ENCODE measurements at places on chromosomes 7 and 10.

DNA sequence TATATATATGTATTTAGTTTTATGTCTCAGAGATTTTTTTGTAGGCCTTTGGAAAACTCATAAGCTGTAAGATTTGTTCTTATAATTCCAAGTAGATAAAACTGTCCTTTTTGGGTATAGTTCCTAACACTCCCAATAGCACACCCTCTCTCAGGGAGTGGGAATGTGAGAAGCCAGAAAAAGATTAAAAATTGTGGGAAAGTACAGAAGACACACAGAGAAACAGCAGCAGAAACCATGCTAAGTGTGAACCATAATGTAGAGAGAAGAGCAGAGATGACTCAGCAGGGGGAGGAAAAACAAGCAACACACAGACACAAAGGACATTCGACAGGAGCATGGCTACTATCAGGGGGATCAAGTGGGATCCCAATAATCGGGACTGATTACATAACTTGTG lies 401.6 kb downstream of the MAGI2 start:
- no peak for DNase-seq

GRCh38 chr10:129629911-129630310 lies 162.9 kb downstream of the MGMT start:
- DNase-seq = no peak

- peak; percentile 75 for DNase-seq
Measured at GRCh38 chr10:28947171-28947570, 269.9 kb downstream of the BAMBI start.

GRCh38 chr10:131653554-131654470 lies 247.0 kb upstream of the PPP2R2D start:
- no peak for DNase-seq

DNA sequence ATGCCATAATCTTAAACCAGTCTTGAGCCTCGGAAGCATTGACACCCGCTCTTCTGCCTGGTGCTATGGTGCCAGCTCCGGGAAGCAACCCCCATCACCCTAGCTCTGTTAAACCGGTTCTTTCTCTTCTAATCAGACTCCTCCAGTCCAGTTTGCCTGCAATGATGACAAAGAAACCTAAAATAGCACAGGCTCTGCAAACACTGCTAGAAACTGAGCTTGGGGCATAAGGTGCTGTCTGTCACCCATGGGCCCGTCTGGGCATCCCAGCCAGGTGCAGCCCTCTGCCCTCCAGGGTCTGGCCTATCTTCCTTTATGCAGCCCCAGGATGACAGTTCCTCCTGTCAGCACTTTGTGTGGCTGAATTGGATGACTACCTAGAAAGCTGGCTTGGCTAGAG lies 14.2 kb upstream of the CAMK2G start:
- DNase-seq = no peak

- no peak for DNase-seq
Measured at GRCh38 chr10:123160311-123160980, 6.2 kb downstream of the BUB3 start.

GRCh38 chr7:134690016-134690415 lies 43.4 kb downstream of the BPGM start:
- DNase-seq = peak; percentile 75

- no peak for DNase-seq
Measured at GRCh38 chr10:75744261-75744660, 312.8 kb downstream of the LRMDA start.

GRCh38 chr7:113774182-113774807 lies 144.5 kb downstream of the PPP1R3A start:
- peak; percentile 66 for DNase-seq

- peak; percentile 93 for DNase-seq
Measured at GRCh38 chr10:30862486-30862885, 169.2 kb downstream of the ZNF438 start.

DNA sequence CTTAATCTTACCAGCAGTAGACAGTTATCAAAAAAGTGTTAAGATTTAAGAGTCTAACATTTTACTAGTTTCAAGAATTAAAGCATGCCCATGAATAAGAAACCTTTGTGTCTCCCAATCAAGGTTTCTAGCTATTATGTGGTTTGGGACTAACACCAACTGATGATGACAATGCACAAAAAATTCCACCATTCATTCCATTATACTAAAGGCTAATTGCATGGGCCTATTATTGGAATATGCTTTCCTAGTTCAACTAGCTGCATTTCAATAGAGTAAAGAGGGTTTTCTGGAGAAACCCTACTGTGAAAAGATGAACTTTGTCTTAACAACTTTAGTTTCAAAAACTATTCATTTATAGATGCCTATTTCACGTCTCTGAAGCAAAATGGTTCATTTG lies 44.6 kb downstream of the UBE2H start:
- DNase-seq = no peak

DNA sequence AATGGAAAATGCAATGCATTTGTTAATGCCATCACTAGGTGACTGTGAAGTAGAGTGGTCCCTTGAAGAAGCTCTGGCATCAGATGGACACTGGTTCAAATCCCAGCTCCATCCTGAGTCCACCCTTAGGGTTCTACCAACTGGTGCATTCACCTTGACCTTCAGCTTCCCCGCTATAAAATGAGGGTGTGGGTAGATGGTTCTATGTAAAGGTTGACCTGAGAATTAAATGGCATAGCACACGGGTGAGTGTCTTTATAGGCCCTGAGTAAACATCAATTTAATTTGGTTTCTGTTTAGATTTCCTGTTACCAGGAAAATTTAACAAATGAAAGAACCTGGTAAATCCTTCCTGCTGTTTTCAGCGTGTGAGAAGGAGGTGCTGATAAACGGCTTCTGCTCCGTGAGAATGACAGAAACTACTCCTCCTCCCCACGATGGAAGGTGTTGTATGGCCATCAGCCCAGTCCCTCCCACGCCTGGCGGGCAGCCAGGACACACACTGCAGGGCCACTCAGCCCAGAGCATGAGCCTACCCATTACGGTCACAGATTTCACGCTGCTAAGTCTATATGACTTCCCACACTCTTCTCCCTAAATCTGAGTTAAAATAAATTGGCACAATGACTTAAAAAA lies 210.1 kb downstream of the TNS3 start:
- peak; percentile 62 for DNase-seq

- DNase-seq = no peak
Measured at GRCh38 chr7:155466814-155467733, 9.1 kb downstream of the EN2 start.

- DNase-seq = peak; percentile 70
Measured at GRCh38 chr10:29642990-29643389, 8.2 kb upstream of the SVIL start.

DNA sequence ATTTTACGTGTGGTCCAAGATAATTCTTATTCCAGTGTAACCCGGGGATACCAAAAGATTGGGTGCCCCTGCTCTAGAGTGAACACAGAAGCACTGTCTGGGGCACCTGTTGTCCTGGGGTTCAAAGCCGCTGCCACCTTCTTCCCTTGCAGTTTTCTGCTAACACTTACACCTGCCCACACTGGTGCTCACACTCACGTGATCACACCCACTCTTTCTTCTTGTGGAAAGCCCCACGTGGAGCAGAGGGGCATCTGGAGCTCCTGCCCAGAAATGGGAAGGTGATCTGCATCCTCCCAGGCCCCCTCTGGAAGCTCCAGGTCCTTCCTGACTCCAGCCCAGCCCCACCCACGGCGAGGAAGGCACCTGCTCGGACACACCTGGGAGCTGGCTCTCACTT lies 42.9 kb downstream of the PTPRN2 start:
- no peak for DNase-seq

- no peak for DNase-seq
Measured at GRCh38 chr10:123786306-123786705, 105.3 kb downstream of the CPXM2 start.

GRCh38 chr7:52639981-52640380 lies 395.5 kb upstream of the POM121L12 start:
- no peak for DNase-seq

DNA sequence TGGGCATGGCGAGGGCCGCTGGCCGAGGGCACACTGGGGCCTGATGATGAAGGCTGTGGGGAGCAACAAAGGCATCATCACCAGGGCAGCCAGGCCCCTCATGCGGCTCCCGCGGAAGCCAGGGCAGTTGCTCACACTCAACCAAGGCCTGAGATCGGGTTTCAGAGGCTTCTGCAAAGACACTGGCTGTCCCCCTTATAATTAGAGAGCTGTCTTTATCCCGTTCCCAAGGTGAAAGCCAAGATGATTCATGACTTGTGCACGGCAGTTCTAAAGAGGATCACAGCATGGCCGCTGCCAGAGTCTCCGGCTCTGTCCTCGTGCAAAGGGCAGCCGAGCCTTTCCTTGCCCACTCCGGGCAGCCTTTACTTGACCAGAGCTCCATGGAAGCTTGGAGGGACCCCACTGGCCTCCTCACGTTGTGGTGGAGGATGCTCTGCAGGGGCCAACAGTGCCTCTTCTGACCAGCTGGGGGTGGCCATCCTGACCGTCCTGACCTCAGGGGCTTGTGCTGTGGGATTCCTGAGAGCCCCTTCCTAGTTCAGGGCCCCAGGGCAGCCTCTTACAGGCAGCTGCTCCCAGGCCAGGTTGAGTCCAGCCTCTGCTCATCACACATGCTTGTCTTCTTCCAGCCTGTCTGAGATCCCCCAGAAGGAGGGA lies 82.3 kb downstream of the PRKAG2 start:
- DNase-seq = no peak

- DNase-seq = no peak
Measured at GRCh38 chr10:69498711-69499471, 47.6 kb downstream of the TSPAN15 start.

DNA sequence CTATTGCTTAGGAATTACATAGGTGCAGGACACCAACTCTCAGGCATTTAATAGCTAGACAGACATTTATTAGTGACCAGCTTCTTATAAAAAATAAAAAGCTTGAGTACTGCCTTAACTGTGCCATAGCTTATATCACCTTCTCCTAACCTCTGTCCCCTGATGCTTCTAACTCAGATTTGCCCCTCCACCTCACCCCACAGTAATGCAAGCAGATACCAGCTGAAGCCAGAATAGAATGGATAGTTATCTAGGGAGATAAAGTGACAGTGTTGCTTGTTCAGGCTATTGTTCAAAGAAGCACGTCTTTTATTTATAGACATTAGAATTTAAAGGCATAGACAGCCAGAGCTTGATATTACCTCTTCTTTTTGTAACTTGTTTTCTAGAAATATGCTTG lies 99.6 kb upstream of the GLCCI1 start:
- no peak for DNase-seq
